ENCODE measurements at places on chromosomes 2 and 18.

DNA sequence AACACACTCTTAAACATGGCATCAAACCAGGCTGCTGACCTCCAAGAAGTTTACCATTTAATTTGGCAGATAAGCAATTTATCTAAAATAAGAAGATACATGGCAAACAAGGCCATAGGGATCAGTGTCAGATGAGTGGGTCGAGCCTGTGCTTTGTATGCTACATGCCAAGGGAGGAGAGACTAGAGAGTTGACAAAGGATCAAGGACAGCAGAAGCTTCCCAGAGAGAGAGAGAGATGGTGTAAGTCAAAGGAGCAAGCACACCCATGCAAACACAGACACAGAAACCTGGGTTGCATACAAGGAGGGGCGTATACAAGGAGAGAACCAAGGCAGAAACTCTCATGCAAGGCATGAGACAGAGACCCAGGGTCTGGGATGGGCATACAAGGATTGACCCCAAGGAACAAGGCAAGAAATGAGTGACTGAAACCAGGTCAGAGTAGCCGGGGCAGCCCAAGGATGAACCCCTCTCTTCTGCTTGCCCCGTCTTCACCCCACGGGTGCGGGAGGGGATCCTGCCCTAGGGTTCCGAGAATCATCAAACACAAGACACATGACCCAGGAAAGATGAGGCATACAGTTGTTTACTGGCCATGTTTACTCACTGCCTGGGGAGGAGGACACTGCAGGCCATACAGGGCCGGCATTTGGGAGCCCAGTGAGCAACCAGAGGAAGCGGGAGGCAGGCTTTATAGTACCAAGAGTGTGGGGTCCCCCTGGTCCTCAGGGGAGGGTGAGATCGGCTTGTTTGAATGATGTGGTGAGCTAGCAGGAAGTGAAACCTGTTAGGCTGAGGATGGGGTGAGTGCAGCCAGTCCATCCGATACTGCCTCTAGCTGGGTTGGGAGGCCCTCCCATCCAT, 529.2 kb upstream of the ID2 start:
- DNase-seq = no peak

DNA sequence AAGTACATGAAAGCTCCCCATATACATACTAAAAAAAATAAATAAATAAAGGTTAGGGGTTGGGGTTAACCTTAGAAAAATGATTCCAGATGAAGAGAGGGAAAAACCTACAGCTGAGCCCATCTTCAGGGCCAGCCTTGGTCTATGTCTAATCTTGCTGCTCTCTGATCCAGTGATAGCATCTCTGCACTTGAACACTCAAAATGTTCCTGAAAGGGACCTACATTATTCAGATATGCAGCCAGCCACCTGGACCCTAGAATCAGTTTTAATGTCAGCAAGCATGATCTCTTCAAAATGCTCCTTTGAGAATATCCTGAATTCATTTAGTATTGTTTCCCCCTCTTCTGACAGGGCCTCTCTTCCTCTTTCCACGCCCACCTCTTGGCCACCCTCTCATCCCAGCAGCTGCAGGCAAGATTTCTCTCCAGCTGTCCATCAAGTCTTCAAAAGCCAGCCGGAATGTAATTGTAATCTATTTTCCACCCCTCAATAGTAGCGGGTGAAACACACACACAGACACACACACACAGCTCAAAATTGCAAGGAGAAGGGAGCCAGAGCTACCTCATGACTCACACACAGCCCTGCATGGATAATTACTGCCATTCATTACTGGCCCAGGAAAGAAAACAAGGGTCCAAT, 135.5 kb downstream of the MYO3B start:
- DNase-seq = no peak

DNA sequence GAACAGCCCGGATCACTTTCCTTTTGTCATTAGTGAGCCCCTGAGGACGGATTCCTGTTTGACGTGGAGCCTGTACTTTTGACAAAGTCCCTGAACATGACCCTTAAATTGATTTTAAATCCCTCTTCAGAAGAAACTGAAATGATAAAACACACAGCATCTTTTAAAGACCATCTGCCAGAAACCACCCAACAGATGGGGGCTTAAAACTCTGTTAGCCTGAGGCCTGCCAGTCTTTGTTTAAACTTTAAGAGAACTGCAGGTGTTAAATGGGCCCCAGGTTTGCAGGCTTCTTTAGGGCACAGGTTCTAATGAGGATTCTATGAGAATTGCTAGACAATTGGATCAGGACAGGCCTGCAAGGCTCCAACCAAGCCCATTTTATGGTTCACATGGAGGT, 177.9 kb downstream of the ALK start:
- DNase-seq = no peak

DNA sequence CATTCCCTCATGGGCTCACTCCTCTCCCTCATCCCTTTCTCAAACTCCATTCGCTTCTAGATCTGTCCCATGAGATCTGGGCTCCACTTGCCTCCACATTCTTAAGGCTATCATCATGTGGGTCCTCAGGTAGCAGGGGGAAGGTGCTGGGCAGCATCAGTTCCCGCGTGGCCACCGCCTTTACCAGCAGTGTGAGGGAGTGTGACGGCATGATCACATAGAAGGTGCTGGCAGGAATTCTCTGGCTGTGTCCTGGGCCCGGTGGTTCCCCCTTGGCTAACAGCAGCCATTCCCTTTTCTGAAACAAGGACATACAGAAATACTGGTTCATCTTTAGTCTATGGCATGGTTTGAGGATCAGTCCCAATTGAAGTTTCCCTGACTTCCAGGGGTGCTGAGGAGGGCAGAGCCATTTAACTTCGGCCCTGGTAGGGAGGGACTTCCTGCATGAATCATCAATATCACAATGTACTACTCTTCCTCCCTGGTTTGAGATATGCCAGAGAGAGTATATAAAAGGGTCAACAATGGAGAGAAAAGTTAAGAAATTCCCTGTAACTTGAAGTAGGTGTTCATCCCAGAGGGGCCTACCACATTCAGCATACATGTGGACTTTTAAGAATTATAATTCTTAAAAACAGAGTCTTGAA, 7.7 kb downstream of the DOK1 start:
- DNase-seq = no peak

GRCh38 chr2:162587674-162588305, 243.9 kb downstream of the GCA start:
- DNase-seq = no peak

GRCh38 chr2:145749556-145749955, 1229.6 kb upstream of the ZEB2 start:
- no peak for DNase-seq

- no peak for DNase-seq
Measured at GRCh38 chr2:119574864-119575263, 30.6 kb downstream of the CFAP221 start.

DNA sequence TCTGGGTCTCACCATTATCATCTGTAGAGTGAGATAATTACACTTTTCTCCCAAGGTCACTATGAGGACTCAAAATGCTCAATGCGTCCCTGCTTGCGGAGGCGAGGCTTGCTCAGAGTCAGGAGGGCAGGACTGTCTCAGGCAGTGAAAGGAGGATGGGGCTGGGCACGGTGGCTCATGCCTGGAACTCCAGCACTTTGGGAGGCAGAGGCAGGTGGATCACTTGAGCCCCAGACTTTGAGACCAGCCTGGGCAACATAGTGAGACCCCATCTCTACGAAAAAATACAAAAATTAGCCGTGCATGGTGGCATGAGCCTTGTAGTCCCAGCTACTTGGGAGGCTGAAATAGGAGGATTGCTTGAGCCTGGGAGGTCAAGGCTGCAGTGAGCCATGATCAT, 1.8 kb upstream of the KCNIP3 start:
- DNase-seq = no peak

DNA sequence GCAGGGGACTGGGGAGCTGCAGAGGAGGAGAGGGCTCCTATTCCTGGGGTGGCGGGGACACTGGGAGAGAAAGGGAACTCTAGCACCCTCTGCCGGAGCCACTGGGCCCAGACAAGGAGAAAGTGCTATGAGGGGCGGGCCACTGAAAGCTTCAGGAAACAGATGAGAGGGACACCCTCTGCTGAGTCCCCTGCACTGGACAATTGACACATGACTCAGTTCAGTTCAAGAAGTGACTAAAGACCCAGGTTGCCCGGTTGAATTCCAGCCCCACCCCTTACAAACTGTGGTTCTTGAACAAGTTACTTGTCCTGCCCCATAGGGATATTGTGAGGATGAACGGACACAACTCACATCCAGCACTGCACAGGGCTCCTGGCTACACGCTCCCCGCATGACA, 5.0 kb downstream of the RUFY4 start:
- no peak for DNase-seq

- no peak for DNase-seq
Measured at GRCh38 chr2:234939576-234939975, 12.2 kb upstream of the SH3BP4 start.

DNA sequence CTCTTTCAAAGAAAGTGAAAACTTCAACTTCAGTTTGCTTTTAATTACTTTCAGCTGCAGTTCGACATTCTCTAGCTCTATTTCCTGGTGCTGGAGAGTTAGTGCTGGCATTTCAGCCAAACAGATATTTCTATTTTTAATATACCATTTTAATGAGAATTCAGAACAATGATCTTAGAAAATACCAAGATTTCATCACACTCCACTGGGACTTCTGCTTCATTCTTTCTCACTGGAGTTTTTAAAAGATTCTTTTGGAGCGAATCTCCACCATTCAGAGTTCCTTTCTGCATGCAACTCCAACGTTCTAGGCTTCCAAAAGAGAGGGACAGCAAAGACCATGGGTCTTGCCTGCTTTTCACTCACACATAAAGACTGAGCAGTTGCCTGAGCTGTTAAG, 94.2 kb downstream of the CABLES1 start:
- DNase-seq = no peak

DNA sequence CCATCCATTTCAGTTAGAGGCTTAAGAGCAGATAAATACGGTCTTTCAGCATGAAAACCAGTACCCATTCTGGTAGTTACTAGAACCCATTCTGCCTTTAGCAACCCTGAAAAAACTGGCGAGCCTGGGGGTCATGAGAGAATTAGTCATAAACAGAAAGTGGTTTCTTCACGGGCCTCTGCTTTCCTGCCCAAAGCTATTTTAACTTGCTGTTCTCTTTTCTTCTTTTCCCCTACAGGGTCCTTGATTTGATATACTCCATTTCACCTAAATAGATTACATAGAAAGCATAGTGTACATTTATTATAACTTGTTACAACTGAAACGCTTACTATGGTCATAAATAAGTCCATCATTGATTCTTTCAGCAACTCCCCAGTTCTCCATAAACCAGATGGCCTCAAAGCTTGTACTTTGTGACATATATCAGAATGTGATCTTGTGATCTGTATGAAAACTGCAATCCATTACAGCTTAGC, 48.3 kb downstream of the WDFY1 start:
- DNase-seq = no peak

DNA sequence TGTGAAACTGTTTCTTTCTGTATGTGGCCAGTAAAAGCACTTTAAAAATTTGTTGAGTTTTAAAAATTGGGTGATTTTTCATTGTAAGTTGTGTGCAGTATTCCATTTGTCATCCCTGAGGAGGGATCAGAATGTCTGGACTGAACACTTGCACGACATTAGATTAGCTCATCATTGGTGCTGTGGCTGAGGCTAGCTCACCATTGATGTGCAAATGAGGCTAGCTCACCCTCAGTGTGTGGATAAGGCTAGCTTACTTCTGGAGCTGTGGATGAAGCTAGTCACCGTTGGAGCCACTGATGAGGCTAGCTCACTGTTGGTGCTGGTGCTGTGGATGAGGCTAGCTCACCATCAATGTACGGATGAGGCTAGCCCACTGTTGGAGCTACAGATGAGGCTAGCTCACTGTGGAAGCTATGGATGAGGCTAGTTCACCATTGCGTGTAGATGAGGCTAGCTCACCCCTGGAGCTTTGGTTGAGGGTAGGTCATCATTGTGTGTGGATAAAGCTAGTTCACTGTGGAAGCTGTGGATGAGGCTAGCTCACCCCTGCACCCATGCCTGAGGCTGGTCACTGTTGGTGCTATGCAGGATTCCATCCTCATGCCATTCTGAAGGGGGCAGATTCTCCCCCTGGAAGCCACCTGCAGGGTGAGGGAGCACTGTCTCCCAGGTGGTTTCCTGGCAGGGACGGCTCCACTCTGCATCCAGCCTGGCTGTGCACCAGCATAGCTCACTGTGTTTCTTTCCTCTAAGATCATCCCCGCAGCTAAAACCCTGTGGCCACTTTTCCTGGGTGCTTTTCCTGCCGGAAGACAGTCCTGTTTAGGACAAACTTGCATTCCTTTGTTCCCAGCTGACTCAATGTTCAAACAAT, 101.1 kb downstream of the TWIST2 start:
- DNase-seq = no peak

GRCh38 chr2:209579230-209579749, 155.4 kb downstream of the MAP2 start:
- DNase-seq = no peak
